ENCODE measurements at places on chromosomes 12 and 14.

DNA sequence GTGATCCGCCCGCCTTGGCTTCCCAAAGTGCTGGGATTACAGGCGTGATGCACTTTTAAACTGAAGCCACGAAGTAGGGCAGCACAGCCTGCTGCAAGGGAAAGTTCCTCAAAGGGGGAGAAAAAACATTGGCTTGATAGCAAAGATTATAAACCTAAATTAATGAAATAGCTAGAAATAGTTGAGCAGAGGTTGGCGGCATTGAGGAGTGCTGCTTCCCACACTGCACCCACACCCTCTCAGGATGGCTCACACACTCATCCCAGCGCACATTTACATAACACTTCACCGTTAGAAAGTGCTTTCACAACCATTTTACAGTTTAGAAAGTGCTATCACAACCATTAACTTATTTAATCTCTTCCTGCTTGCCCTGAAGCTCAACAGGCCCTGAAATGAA is 44.4 kb upstream of the TCL1A start:
- no peak for DNase-seq

GRCh38 chr12:127628645-127629044 is 638.3 kb upstream of the TMEM132C start:
- no peak for DNase-seq

DNA sequence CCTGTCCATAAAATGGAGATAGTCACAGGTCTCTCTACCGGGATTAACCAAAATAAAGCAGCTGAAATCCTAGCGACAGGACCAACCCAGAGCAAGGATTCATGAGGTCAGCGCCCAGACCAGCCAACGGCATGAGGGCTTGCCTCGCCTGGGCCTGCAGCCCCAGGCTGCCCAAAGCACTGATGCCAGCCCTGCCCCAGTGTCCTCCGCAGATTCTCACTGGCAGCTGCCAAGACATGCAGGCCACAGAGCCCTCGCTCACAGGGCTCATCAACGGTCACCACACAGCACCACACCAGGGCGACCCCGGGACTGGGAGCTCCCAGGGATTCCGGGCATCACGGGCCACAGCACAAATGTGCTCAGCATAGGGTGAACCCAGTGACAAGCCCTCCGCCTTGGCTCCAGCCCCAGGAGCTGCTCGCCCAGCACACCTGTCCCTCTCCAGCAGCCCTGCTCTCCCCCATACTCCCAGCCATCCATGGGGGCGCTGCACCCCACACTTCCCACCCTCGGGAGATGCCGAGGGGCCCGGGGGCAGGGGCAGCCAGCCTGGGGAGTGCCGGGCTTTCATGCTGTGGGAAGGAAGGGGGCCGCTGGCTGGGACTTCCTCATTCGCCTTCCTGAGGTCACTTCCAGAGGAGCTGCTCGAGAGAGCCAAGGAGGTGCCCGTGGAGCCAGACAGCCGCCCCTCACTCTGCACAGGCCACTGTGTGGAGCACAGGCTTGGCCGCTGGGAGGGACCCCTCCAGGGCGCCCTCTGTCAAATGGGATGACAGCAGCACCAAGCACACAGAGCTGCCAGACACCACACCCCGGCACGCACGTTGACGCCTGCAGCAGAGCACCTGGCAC is 14.1 kb downstream of the RAB35 start:
- no peak for DNase-seq

- no peak for DNase-seq
These were observed 90.0 kb downstream of the GALNT9 start for GRCh38 chr12:132239392-132239791.

DNA sequence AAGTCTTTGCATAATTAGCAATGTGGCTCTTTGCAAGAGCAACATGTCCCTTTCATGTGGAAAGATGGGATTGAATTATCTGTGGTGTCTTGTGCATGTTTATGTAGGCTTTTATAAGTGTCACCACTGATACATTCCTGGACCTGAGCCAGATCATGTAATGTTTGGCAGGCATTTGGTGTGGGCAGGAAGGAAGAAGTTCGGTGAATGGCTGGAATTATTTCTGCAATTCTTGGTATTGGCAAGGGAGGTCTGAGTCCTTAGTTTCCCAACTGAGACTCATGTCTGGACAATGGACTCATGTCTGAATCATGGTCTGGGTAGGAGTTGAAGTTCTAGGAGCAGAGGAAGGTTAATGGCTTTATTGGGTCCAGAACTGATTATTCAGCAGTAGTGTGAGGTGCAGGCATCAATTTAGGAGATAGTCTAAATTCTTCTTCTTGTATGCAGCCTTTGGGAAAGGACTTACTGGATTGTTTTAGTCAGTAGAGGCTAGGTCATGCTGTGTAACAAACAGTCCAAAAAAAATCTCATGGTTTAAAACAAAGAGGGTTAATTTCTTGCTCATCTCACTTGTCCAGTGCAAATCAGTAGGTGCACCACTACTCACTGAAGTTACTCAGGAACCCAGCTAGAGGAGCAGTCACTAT is 186.5 kb upstream of the LHX5 start:
- no peak for DNase-seq

- DNase-seq: no peak
These were observed 98.7 kb upstream of the PDZRN4 start for GRCh38 chr12:41089438-41089837.

Measured in NCI-H1930 (cell line).